Upper lobe of right lung (tissue), 1 donor: ENCODE measurements at places on chromosomes 7 and 10. TPM values are rescaled to one million over a fixed set of nuclear protein-coding genes. Genes with fewer than 3 reads are reported as not detected.

TLL2 gene
- total RNA-seq = not detected

PVRIG gene
- total RNA-seq = 1.4 TPM

SLIT1 gene
- 0.23 TPM for total RNA-seq

DNA sequence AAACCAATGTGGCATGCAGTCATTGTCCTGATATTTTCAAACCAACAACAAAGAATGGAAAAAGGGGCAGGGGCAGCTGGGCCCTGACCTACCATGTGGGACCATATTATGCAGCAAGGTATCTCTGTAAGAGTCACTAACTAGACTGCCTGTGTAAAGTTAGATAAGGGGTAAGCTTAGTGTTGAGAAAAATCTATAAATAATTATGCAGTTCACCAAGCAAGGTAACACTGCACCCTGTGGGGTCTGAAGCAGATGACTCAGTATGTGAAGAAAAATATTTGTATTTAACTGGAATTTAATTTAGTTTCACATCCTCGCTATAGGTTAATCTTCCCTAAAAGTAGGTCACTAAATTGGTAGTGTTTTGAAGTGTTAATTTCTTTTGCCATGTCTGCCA, 99.3 kb downstream of the PPP1R3A start:
- no peak overlapping the region for H3K4me3 ChIP-seq
- H3K4me1 ChIP-seq = no peaks in the 10 kb centered on the region
- DNase-seq = no peak
- no peaks in the 10 kb centered on the region for H3K36me3 ChIP-seq

PRKG1 gene
- total RNA-seq = 30.0 TPM
